ENCODE measurements at places on chromosomes 4 and X.
A peak's percentile ranks its signal among the peaks of the same experiment; 100 is the strongest.

DNA sequence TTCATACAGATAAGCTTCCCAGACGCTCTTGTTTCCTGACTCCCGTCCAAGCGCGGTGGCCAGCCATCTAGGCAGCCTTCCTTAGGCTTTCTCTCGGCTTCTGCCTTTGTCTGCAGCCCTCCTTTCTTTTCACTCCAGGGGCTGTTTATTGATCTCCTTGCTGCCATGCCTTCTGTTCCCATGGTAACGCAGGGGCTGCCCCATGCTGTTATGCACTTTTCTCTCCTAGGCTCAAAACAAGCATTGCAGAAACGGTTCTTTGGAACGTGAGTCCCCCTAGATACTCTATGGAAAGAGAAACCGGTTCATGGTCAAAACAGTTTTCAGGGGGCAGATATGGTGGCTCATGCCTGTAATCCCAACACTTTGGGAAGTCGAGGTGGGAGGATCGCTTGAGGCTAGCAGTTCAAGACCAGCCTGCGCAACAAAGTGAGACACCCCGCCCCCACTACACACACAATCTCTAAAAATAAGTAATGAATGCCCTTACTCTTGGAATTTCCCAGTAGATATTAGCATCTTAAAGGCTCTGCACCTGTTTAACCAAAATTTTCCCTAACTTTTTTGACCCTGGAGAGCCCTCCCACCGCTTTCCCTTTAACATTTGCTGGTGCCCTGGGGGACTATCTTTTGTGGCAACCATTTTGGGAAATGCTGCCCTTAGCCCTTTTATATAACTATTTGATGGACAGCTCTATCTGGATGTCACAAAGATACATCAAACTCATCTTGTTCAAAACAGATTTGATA is 53.9 kb upstream of the ZNF157 start:
- peak; percentile 93 for DNase-seq

DNA sequence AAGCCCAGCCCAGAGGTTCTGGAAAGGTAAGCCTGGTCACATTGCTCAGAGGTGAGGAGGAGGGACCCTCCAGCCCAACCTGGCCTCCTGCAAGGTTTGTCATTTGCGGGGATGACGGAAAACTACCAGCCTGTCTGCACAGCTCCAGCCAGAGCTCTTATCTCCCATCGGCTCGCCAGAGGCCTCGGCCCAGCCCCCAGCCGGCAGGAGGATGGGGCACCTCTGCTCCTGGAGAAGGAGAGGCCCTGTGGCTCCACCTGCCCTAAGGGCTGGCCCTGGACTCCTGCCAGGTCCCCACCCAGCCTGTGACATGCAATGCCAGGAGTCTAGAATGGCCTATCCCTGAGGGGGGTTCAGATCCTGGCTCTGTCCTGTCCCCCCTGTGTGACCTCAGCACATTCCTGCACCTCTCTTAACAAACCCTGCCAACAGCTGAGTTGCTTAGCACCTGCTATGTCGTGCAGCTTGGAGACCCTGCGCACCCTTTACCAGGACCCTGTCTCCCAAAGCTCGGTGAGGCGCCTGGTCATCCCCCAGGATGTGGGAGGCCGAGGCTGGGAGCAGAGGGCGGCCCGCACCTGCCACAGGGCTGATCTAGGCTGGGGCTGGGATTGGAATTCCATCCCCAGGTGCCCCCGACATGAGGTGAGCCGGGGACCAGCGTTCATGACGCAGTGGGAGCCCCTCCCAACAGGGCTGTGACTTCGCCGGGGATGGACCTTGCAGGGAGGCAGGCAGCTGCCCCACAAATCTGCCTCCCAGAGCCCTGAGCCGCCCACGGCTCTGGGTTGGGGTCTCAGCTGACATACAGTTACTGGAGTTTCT is 14.4 kb downstream of the ADRA2C start:
- no peak for DNase-seq

GRCh38 chr4:141306331-141306730 is 85.6 kb downstream of the ZNF330 start:
- peak; percentile 41 for DNase-seq

DNA sequence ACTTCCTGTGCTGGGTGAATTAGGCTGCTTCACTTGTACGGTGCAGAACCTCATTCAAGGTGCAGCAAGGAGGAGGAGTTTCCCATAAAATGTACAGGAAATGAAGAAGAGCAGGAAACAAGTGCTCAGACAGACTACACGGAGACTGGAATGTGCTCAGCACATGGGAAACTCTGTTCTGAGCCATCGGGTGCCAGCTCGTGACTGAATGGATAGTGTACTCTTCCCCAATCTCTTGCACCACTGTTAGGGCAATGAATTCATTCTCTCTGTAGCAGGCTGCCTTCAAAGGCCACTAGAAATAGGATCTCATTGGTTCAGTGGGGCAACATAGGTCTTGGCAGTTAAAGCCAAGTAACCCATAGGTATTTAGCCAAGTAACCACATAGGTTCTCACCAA is 200.0 kb upstream of the LDB2 start:
- DNase-seq: no peak

GRCh38 chr4:63524764-63525163 is 884.5 kb downstream of the TECRL start:
- DNase-seq: no peak

- DNase-seq: no peak
These were observed 79.8 kb downstream of the LCORL start for GRCh38 chr4:17941731-17942130.

DNA sequence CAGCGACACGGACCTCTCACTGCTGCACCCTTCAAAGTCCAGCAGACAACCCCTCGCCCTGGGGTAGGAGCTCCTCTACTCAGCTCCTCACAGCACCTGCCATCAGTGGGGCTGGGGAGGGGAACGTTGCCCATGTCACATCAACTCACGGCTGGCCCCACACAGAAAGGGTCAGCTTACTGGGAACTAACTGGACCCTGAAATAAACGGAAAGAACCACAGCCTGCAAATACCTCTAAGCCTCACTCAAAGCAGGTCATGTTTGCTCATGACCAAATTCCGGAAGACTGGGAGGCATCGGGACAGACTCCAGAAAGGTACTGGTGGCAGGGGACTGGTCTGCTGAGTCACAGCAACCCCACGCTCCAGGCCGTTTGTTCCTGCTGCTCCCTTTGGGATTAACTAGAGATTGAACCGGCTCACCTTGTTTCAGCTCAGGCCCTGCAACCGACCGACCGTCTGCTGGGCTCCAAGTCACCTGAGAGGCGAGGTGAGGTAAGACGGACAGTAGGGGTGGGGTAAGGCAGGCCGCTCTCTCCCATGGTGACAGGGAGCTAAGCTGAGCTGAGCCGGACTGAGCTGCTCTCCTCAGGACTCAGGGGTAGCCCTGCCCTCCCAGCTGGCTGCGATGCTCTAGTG is 5.6 kb downstream of the G6PD start:
- DNase-seq: no peak
